Stimulated activated CD4-positive, alpha-beta T cell treated with anti-CD3 and anti-CD28 coated beads, Interleukin-1b, Interleukin-23, amount 100 ng/mL, for 1 hour (primary cell): ENCODE measurements at places on chromosomes 2 and 18.
A peak's percentile ranks its signal among the peaks of the same experiment; 100 is the strongest.

GRCh38 chr2:65420712-65421431, 11.5 kb downstream of the SPRED2 start:
- DNase-seq, result no peak

DNA sequence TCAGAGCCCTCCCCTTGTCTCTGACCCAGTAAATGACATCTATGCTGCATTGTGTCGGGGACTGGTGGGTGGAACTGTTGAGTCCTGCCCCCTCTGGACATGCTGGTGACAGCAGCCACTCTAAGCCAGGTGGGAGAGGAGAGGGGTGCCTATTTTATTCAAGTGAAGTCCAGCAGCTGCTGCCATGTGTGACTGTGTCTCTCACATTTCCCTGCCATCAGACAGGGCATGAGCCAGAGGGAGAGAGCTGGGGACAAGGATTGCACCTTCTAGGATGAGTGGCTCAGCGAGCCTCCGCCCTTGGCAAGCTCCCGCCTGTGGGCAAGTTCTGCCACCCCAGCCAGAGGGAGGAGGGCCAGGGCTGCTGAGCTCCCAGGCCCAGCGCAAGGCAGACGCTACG, 13.7 kb downstream of the NGEF start:
- no peak for DNase-seq

DNA sequence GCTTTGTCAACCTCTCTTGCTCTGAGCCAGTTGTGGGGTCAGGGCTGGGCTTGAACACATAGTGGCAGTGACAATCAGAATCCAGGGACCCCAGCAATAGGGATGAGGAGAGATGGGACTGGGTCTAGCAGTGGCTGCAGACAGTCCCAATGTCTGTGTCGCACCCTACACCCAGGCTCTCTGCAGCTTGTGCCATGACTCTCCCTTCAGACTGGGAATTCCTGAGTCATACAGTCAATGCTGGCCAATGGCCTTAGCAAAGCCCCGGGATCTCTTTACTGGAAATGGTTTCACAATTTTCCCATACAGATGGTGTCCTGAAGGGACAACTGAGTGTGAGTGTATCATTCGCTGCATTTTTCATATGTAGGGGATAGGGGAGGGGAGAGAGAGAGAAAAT, 74.2 kb upstream of the CELF4 start:
- DNase-seq, result no peak

GRCh38 chr18:27188309-27188708, 3.2 kb upstream of the CHST9 start:
- no peak for DNase-seq

- DNase-seq, result peak; percentile 35
Measured at GRCh38 chr2:73291093-73291460, 2.3 kb downstream of the EGR4 start.

GRCh38 chr2:28628987-28629386, 122.6 kb upstream of the PPP1CB start:
- DNase-seq, result no peak

DNA sequence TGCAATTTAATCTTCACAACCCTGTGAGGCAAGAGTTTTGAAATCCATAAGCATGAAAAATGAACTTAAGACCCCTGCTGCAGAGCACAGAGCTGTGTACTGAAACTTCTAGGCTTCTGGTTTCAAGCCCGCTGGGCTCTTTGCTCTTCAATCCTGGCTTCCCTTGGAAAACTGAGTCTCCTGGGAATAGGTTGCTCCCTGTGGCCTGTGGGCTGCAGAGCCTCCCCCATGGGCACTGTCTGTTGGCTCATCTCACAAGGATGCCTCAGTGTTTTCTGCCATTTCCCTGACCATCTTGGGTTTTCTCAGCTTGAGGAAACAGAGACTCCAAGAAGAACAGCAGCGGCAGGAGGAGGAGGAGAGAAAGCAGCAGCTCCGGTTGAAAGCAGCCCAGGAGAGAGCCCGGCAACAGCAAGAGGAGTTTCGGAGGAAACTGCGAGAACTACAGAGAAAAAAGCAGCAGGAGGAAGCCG, 44.5 kb downstream of the SUMO1 start:
- no peak for DNase-seq

- no peak for DNase-seq
Measured at GRCh38 chr18:55054021-55054990, 95.0 kb upstream of the CCDC68 start.
